ENCODE measurements at places on chromosomes 1 and 21.

DNA sequence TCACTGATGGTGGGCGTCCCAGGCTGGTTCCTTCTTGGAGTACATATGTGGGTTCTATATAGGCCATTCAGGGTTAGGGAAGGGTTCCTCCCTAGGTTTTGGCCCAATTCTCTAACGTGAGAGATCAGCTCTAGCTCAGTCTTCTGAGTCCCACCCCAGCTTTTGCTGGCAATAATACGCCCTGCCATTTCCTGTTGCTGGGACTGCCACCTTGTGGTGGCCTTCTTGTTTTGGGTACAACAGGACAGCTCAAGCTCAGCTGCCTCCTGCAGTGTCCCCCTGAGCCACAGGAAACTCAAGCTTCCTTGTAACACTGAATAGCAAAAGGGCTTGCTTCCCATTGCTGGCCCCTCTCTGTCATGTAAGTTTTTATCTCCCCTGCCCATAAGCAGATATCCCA is 77.8 kb downstream of the BACH1 start:
- no peak for DNase-seq

DNA sequence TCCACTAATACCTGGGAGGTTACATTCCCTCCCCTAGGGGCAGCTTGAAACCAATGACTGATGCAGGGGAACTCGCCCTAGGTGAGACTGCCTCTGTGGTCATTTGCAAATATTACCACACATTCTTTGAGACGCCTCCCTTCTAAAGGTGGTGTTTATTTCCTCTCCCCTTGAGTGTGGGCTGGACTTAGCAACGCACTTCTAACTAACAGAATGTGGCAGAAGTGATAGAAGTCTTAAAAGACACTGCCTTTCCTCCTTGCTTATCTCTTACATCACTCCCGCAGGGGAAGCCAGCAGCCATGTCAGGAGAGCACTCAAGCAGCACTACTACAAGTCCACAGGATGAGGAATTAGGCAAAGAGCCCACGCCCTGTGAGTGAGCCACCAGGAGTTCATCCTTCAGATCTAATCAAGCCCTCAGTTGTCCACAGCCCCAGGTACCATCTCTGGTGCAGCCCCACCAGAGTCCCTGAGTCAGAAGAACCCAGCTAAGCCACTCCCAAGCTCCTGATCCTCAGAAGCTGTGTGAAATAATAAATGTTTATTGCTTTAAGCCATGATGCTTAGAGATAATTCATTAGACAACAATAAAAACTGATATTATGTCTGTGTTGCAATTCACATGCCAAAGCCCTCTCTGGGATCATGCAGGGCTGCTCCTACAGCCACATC is 14.8 kb upstream of the MATN1 start:
- DNase-seq, result no peak

DNA sequence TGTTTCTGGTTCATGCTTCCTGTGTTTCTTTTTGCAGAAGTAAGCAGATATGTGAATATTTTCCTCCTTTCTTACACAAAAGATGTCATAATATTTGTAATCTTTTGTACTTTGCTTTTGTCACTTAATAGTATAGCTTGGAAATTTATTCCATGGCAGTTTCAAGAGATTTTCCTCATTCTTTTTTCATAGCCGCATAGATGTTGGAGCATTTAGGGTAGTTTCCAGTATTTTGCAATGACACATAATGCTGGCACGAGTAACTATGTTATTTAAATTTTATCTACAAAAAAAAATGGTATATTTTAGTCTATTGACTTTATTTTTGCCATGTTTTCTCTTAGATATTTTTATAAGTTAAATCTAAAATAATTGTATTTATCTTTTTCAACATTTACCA is 40.7 kb downstream of the AGO3 start:
- DNase-seq, result no peak

- DNase-seq, result no peak
Measured at GRCh38 chr1:244339776-244340175, 111.9 kb downstream of the ADSS2 start.

DNA sequence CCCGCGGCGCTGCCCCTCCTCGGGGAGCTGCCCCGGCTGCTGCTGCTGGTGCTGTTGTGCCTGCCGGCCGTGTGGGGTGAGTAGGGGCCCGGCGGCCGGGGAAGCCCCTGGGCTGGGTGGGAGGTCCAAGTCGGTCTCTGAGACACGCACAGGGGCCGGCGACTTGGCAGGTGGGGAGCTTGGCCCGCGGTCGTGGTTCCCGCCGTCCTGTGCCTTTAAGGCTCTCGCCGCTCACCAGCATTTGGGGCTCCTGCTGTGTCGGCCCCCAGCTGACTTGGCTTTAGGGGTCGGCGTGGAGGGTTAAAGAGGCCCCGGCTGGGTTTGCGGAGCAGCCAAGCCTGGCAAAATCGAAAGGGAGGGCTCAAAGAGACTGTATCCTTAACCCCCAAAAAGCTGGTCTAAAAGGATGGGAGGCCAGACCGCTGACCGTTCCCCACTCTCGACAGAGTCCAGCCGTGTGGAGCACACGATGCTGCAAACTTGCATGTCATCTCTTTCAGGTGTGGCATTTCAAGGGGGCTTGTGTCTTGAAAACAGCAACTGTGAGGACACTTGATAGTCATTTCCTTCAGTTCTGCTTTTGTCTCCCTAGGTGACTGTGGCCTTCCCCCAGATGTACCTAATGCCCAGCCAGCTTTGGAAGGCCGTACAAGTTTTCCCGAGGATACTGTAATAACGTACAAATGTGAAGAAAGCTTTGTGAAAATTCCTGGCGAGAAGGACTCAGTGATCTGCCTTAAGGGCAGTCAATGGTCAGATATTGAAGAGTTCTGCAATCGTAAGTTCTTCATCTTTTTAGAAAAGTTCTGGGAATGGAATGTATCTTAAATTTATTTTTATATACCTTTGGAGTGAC is 540 bp downstream of the CD55 start:
- DNase-seq, result peak; percentile 19

All from umbilical cord (tissue), 2 donors.